Amniotic epithelial cell (primary cell): ENCODE measurements at places on chromosomes 2 and 18.

DNA sequence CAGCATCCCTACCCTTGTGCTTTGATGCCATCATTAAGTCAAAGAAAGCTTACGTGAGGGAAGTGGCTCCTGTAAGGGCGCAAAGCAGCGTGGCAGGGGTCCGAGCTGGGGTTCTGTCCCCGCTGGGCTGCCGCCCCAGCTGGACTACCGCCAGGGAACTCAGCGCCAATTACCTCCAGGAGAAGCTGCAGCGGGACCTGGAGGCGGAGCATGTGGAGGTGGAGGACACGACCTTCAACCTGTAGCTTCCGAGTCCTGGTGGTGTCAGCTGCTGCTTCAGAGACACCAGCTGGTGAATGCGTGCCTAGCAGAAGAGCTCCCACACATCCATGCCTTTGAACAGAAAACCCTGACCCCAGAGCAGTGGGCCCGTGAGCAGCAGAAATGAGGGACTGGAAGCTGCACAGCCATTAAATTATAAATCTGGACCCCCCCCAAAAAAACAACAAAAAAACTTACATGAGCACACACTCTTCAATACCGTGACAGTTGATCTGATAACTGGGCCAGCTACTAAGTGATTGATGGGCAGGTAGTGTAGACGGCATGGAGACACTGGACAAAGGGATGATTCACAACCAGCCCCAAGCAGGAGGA, 20.1 kb upstream of the YES1 start:
- DNase-seq: no peak

DNA sequence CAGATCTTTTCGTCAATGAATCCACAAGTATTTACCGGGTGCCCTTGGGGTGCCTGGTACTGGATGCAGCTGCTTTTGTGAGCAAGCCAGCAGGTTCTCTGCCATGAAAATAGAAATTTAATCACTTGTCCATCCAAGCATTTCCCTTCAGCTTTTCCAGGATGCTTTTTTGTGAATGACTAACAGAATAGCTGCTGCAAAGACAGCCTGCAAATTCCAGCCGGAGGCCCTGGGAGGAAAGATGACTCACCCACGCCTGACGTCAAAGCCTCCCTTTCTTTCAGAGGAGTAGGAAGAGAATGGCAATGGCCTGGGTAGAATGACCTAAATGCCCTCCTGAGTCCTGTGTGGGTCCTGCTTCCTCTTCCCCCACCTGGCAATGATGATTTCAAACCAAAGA, 111.9 kb downstream of the AP1S3 start:
- DNase-seq: peak; percentile 100

- DNase-seq: no peak
Measured at GRCh38 chr2:160315337-160315736, 115.3 kb upstream of the ITGB6 start.

GRCh38 chr2:102285368-102285767, 26.0 kb upstream of the IL1RL1 start:
- DNase-seq: peak; percentile 93

GRCh38 chr18:54742659-54743604, 85.3 kb upstream of the RAB27B start:
- DNase-seq: peak; percentile 100

DNA sequence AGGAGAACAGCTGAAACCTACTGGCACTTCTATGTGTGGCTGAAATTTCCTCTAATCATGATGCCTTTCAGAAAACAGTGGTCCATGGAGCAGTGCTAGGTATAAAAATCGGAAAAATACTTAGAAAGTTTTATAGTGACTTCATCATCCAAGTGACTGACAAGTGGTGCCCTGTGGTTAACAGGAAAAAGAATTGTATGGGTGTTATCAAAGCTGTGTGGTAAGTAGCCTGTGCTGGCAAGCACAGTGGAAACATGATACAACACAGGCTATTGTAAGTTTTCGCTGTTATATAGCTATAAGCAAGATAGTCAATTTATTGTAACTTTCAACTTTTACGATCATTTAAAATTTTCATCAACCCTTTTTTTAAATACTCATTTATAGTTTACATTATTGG, 1599.7 kb upstream of the ZEB2 start:
- no peak for DNase-seq

GRCh38 chr2:8441986-8442385, 239.9 kb upstream of the ID2 start:
- DNase-seq: no peak

GRCh38 chr2:159010963-159011362, 42.5 kb downstream of the TANC1 start:
- DNase-seq: peak; percentile 57

DNA sequence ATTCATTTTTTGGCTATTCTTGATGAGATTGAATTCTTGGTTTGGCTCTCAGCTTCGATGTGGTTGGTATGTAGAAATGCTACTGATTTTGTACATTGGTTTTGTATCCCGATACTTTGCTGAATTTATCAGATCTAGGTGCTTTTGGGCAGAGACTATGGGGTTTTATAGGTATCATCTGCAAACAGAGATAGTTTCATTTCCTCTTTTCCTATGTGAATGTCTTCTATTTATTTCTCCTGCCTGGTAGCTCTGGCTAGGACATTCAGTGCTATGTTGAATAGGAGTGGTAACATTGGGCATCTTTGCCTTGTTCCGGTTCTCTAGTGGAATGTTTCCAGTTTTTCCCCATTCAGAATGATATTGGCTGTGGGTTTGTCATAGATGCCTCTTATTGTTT, 5.5 kb upstream of the TACR1 start:
- no peak for DNase-seq

DNA sequence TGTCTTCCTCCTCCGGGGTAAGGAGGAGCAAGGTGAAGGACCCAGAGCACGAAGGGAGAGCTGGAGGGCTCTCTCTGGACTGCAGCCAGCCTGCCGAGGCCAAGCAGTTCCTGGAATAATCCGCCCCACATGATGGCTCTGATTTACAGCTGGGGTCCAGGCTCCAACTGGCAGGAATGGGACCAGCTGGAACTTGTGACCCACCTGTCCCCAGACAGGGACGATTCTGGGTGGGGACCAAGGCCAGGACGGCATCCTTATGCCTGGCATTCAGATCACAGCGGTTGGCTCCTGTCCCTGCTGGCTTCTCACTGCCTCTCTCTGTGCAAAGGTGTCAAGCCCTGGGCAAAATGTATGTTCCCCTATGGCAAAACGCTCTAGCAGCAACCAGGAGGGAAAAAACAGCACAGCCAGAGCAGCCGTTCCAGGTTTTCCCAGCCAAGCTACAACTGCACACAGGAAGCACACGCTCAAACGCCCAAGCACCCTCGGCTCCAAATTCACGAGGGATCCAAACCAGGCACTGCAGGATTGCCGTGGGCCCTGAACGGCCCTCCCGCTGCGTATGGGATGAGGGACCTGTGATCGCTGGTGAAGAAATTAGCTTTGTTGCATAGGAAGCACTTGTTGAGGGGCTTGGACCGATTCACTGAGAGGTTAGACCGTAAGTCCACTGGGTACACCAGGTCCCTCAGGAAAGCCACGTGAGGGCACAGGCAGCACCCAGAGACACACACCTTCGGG, 35.8 kb downstream of the FAM178B start:
- no peak for DNase-seq

DNA sequence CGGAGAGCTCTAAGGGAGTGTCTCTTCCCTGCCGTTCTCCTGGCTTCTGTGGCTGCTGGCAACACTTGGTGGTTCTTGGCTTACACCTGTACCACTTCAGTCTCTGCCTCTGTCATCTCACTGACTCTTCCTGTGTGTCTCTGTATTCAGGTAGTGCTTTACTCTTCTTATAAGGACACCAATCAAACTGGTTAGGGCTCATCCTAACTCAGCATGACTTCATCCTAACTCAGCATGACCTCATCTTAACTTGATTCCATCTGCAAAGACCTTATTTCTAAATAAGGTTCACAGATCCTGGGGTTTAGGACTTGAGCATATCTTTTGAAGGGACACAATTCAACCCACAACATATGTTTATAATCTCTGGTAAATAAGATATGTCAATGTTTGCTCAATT, 51.6 kb upstream of the DSEL start:
- DNase-seq: no peak

DNA sequence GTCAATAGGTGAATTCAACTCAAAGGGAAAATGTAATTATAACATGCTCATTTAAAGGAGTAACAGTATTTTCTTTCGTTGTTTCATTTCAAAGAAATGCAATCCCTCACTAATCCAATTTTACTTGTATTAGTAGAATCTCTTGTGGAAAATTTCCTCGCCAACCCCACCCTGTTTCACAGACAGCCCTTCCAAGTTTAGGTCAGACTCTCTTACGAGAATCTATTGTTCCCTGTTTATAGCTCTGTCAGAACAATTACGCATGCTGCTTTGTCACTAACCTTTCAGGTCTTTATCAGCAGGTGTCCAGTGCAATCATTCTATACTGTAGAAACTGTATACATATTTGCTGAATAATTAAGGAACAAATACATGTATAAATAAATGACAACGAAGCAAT, 657.8 kb upstream of the LINC00305 start:
- DNase-seq: no peak

- no peak for DNase-seq
Measured at GRCh38 chr18:26255695-26256622, 29.7 kb downstream of the TAF4B start.

DNA sequence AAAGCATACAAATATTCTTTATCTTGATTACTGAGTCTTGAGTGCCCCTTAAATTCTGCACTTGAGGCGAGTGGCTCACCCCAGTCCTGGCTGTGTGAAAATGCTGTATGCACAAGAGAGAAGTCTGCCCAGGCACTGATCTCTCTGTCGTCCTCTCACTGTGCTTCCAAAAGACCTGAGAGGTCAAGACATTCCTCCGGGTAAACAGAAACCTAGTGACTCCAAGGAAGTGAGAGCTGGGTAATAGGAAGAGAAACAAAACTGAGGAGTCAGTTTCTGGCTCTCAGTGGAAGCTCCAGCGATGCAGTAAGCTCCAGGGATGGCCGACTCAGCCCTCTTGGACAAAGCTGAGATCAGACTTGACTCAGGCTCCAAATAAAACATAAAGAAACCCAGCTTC, 70.9 kb downstream of the AAK1 start:
- no peak for DNase-seq

DNA sequence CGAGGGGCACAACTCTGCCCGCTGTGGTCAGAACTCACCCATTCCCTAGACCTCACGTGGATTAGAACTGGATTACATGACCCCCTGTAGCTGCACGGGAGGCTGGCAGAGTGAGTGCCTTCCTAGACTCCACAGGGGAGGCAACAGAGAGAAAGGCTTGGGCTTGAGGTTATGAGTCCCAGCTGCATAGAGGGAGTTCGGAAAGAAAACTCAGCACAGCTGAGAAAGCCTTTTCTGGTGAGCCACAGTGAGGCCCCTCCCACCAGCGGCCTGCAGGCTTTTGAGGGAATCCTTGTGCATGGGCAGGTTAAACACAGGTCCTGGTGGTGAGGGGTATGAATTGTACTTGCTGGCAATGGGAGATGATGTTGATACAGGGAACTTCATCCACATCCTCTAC, 217.3 kb downstream of the FHOD3 start:
- peak; percentile 35 for DNase-seq

- peak; percentile 65 for DNase-seq
Measured at GRCh38 chr18:36809590-36810381, 19.0 kb downstream of the TPGS2 start.

GRCh38 chr18:41526054-41526453, 429.0 kb upstream of the PIK3C3 start:
- no peak for DNase-seq

GRCh38 chr2:96864343-96865091, 5.4 kb downstream of the SEMA4C start:
- no peak for DNase-seq

DNA sequence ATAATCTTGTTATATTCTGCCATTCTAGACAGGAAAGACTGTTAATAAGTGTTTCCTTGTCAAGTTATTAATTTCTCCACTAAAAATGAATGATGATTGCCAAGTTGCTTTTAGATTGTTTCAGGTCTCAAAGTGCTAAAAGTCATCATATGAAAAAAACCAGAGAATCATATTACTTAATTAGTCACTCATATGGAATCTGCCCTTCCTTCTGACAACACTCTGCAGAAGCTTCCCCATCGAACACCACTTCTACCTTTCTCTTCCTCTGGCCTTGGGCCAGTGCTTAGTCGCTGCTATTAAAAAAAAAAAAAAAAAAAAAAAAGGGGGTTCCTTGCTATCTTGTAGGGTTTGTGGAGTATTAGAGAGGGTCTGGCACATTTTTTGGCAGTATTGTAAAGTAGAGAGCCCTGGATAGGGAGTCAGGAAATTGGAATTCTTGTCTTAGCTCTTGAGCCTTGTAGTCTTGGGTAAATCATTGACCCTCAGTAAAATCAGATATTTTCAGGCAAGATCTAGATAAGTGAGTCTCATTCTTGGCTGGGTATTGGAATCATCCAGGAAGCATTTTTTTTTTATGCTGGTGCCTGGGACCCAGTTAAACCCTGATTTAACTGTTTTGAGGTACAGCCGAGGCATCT, 141.7 kb upstream of the CCDC68 start:
- DNase-seq: peak; percentile 71

DNA sequence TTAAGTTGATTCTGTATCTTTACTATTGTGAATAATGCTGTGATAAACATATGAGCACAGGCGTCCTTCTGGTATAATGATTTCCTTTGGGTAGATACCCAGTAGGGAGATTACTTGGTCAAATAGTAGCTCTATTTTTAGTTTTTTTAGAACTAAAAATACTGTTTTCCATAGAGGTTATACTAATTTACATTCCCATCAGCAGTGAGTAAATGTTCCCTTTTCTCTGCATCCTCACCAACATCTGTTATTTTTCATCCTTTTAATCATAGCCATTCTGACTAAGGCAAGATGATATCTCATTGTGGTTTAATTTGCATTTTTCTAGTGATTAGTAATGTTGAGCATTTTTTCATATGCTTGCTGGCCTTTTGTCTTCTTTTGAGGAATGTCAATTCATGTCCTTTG, 35.1 kb downstream of the PMS1 start:
- peak; percentile 78 for DNase-seq

GRCh38 chr2:160812830-160813505, 319.4 kb upstream of the RBMS1 start:
- DNase-seq: no peak

DNA sequence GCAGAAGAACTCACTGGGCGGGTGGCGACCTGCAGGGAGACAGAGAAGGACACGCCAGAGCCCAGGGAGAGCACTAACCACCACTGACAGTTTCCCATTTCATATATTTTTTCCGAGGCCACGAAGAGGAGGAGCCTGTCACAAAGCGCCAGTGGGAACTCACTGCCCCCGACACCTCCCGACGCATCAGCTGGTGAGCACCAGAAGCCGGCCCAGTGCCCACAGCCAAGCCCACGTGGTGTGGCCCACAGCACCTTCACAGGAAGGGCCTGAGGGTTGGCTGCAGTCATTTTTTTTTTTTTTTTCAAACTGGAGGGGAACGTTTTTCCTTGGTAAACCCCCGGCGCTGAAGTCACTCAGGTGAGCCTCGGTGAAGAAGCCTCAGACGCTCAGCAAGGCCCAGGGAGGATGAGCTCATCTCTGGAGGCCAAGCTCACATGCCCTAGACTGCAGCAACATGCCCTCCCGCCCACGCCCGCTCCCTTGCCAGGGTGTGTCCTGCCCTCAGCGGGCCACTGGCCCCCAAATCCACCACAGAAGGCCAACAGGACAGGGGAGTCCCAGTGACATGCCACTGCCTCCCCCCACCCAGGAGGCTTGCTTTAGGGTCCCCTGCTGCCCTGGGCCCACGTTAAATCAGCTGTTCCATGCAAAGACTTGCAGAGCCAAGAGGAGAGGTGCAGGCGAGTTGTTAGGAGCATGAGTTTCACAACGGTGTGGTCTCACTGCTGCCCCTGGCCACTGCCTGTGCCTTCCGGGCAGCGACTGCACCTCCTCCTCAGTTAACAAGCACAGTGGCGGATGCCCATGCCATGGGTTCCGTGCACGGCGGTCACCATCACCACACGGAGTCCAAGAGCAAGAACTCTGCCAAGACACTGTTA, 68.1 kb downstream of the PARD6G start:
- DNase-seq: no peak

- DNase-seq: no peak
Measured at GRCh38 chr18:75204269-75204731, 4.6 kb downstream of the PTGR3 start.
